SJSA1 (cell line): ENCODE measurements at places on chromosomes 1 and 21. TPM values are rescaled to one million over a fixed set of nuclear protein-coding genes. Genes with fewer than 3 reads are reported as not detected.

GRCh38 chr1:234397732-234398131 is 24.5 kb downstream of the COA6 start:
- no peaks in the 10 kb centered on the region; the same call in 1 of the 2 replicates for H3K4me1 ChIP-seq
- H3K27me3 ChIP-seq, result no peaks in the 10 kb centered on the region
- DNase-seq, result no peak

DNA sequence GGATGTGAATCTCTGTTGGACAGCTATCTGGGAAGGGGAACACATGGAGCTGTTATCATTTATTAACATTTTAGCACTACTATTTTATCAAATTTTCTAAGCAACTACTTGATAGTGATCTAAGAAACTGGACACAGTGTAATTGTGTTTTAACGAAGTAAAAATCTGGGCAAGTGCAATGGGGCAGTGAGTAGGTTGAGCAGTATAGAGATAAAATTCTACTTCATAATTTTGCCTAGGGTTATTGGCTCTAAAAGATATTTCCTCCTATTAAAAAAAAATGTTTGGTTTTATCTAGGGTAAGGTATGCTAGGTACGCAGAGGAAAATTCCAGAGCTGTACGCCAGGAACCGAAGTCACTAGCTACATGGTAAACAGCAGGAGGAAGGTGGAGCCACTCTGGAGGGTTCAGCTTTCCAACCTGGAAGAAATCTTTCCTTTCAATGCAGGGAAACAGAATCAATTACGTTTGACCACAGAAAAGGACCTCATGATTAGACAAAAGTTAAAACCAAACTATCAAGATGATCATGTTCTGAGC is 43.3 kb downstream of the BCAR3 start:
- peaks cover 86% of the 10 kb centered on the region for H3K36me3 ChIP-seq
- no peak overlapping the region for H3K4me3 ChIP-seq
- peaks cover 35% of the 10 kb centered on the region for H3K4me1 ChIP-seq

DNA sequence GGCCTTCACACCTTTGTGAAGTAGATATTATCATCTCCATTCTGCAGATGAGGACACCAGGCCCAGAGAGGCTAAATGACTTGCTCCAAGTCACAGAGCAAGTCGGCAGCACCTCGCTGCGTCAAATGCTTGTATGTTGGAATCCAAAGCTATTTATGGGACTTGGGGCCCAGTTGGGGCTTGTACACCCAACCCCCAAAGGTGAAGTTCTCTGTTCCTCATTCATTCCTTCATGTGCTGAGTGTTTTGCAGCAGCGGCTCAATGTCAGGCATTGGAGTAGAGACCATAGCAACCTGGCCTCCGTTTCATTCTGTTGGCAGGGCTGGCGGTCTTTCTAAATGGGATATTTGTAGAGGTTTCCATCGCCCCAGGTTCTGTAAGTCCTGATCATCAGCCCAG is 113.4 kb upstream of the SLC25A33 start:
- H3K36me3 ChIP-seq, result no peaks in the 10 kb centered on the region
- H3K4me3 ChIP-seq, result no peak overlapping the region
- H3K27me3 ChIP-seq, result no peaks in the 10 kb centered on the region; the same call in 1 of the 2 replicates
- DNase-seq, result no peak
- no peak overlapping the region for H3K27ac ChIP-seq

USH2A gene
- total RNA-seq, result not detected in 2 replicates

AGT gene
- total RNA-seq, result not detected in 2 replicates

DNA sequence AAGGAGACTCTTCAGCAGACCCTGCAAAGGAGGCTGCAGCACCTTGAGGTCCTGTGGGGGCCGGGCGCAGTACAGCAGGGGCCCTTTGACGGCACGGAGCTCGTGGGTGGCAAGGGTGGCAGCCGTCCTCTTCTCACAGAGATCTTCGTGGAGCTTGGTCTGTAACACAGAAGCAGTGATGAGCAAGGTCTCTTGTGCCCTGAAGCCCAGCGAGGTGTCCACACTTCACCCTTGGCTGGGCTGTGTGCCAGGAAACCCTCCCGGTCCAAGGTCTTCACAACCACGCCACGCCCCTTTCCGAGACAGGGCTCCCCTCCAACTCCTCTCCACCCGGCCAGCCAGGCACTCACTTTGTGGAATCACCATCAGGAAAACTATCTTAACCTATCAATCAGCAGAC is 11.3 kb downstream of the LRRC47 start:
- DNase-seq, result no peak
- H3K36me3 ChIP-seq, result peaks cover 84% of the 10 kb centered on the region
- no peaks in the 10 kb centered on the region for H3K4me1 ChIP-seq
- no peak overlapping the region for H3K4me3 ChIP-seq

MAP10 gene
- not detected in 2 replicates for total RNA-seq

DDX59 gene
- 16.5 and 24.2 TPM in 2 replicates for total RNA-seq

COA7 gene
- total RNA-seq, result 9.4 and 12.3 TPM in 2 replicates

- H3K27me3 ChIP-seq, result no peaks in the 10 kb centered on the region
- H3K4me3 ChIP-seq, result peak within 1 kb of the TSS; percentile 39
- DNase-seq, result peak; percentile 89
- peak within 1 kb of the TSS; percentile 67 for H3K27ac ChIP-seq
These were observed at the start of gene MACF1 for GRCh38 chr1:39204441-39205081. TSS of gene MACF1 (plus strand) at chr1:39204695. CDS start at chr1:39205023, 328 bp downstream.

DNA sequence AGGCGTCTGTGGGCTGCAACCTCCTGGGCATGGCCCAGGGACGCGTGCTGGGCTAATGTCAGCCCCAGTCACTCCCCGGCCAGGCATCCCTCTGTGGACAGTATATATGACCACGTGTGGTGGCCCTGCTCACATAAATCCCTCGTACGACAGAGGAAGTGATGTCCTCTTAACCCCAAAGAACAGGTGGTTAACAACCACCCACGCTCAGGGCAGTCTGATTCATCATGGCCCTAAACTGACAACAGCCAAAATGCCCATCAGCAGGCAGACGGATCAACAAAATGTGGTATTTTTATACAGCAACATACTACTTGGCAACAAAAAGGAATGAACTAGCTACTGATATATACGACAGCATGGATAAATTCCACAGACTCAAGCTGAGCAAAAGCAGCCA is 51.0 kb downstream of the ECE1 start:
- peaks cover 38% of the 10 kb centered on the region for H3K4me1 ChIP-seq
- DNase-seq, result no peak

- peaks cover 70% of the 10 kb centered on the region for H3K4me1 ChIP-seq
- DNase-seq, result no peak
- no peak overlapping the region for H3K27ac ChIP-seq
- no peak overlapping the region for H3K4me3 ChIP-seq
- H3K36me3 ChIP-seq, result peaks cover 78% of the 10 kb centered on the region
These were observed 17.1 kb upstream of the EDN2 start for GRCh38 chr1:41501581-41501980.

DNA sequence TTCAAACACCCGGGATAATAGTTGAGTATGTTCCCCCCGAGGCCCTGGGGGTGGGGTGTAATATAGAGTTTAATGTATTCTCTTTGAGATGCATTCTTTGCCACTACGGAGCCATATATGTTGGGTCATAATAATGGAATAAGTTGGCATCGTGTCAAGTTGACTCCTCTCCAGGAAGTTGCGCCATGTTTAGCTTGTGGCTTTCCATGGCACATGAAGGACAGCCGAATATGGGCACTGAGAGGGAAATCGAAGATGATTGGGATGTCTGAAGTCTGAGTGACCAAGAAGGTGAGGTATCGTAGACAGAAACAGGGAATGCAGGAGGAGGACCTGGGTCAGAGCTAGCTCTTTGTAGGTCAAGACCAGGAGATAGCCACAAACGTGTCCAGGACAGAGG is 92.6 kb downstream of the PAX7 start:
- H3K27ac ChIP-seq, result no peak overlapping the region
- H3K4me3 ChIP-seq, result no peak overlapping the region
- DNase-seq, result no peak
- H3K27me3 ChIP-seq, result peaks cover 81% of the 10 kb centered on the region

- H3K4me1 ChIP-seq, result peaks cover 9% of the 10 kb centered on the region
- DNase-seq, result peak; percentile 63
- H3K4me3 ChIP-seq, result no peak overlapping the region
- H3K36me3 ChIP-seq, result no peaks in the 10 kb centered on the region
These were observed 70.4 kb upstream of the TARDBP start for GRCh38 chr1:10941891-10942541.

PHF13 gene
- total RNA-seq, result 17.6 and 18.0 TPM in 2 replicates

DNA sequence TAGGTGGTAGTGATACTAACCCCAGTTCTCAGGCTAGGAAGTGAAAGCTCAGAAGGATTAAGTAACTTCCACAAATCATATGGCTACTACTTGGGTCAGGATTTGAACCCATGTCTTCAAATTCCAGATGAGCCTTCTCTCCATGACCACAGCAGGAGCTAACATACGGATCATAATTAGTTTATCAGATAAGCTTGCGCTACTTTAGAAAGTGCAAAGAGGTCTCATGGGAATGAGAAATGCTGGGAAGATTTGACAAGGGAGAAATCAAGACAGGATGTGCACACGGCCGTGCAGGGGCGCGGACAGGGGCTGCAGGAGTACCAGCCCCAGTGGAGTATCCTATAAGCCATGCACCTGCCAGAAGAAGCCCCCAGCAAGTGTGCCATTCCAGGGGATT is 5.2 kb downstream of the PLEKHA6 start:
- H3K36me3 ChIP-seq, result no peaks in the 10 kb centered on the region
- no peak overlapping the region for H3K4me3 ChIP-seq
- no peak for DNase-seq
- H3K27me3 ChIP-seq, result no peaks in the 10 kb centered on the region
- H3K4me1 ChIP-seq, result peaks cover 8% of the 10 kb centered on the region

- H3K27me3 ChIP-seq, result no peaks in the 10 kb centered on the region
- no peaks in the 10 kb centered on the region for H3K36me3 ChIP-seq
- H3K27ac ChIP-seq, result no peak overlapping the region
- peaks cover 60% of the 10 kb centered on the region for H3K4me1 ChIP-seq
These were observed 85.5 kb downstream of the VWA5B1 start for GRCh38 chr1:20376171-20376570.

DNA sequence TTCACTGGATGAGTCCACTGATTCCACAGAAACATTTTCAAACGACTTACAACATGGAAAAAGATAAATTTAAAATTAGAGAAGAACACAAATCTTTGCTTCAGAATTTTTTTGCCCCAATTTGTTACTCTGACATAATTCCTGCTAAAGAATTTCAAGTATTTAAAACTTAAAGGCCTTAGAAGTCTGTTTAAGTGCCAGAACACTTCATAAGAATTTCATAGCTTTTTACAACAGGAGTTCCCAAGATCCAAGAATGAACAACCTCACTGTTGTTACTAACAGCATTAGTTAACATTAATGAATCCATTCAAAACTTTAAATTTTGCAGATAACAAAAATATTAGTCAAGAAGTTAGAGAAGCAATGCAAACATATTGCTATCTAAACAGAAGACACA is 31.7 kb downstream of the ARHGAP29 start:
- no peak overlapping the region for H3K27ac ChIP-seq
- peaks cover 60% of the 10 kb centered on the region for H3K36me3 ChIP-seq
- H3K4me1 ChIP-seq, result no peaks in the 10 kb centered on the region
- no peaks in the 10 kb centered on the region for H3K27me3 ChIP-seq

CRNN gene
- 0.16 TPM in 1 of 2 replicates, not detected in the other for total RNA-seq

IL6R gene
- total RNA-seq, result 22.4 and 32.6 TPM in 2 replicates

MIXL1 gene
- total RNA-seq, result not detected in 2 replicates

MIB2 gene
- 34.4 and 44.8 TPM in 2 replicates for total RNA-seq

HFM1 gene
- total RNA-seq, result not detected in 2 replicates

- peaks cover 43% of the 10 kb centered on the region for H3K27me3 ChIP-seq
- DNase-seq, result no peak
- H3K27ac ChIP-seq, result no peak overlapping the region
- no peaks in the 10 kb centered on the region for H3K4me1 ChIP-seq
These were observed 1.8 kb upstream of the PGLYRP4 start for GRCh38 chr1:153350321-153350957.

- H3K4me3 ChIP-seq, result no peak overlapping the region
- H3K27ac ChIP-seq, result no peak overlapping the region
- no peaks in the 10 kb centered on the region for H3K36me3 ChIP-seq
- DNase-seq, result no peak
- H3K4me1 ChIP-seq, result no peaks in the 10 kb centered on the region
- H3K27me3 ChIP-seq, result no peaks in the 10 kb centered on the region
These were observed 83.1 kb upstream of the ZNF648 start for GRCh38 chr1:182144646-182145030.

- H3K4me1 ChIP-seq, result peaks cover 8% of the 10 kb centered on the region
- H3K4me3 ChIP-seq, result no peak within 1 kb of the TSS
- no peak for DNase-seq
- H3K27me3 ChIP-seq, result peaks cover 34% of the 10 kb centered on the region
- no peak within 1 kb of the TSS for H3K27ac ChIP-seq
These were observed at the start of gene NR5A2 for GRCh38 chr1:200027264-200027823. TSS of gene NR5A2 (plus strand) at chr1:200027710. CDS start at chr1:200027848, 138 bp downstream.

DNA sequence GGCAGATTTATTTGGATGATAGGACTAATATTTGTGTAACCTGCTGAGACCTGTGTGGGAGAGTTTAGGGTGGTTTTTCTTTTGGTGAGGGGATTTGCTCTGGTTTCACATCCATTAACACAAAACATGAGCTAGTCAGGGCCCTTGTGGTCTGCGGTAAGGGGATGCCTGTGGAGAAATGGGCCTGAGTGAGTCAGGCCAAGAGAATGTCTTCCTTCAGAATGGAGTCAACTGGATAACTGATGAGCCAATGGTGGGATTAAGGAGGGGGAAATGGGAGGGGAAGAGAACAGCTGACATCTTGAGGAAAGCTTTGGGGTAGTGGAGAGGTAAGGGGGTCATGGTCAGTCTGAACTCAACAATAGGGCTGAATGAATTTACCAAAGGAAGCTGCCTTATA is 13.9 kb downstream of the WNT2B start:
- H3K4me1 ChIP-seq, result peaks cover 60% of the 10 kb centered on the region
- peak; percentile 95 for DNase-seq
- H3K27me3 ChIP-seq, result no peaks in the 10 kb centered on the region

GRCh38 chr1:71232166-71232763 is 151.4 kb upstream of the ZRANB2 start:
- DNase-seq, result peak; percentile 73
- H3K27ac ChIP-seq, result peak overlapping the region; percentile 68
- H3K27me3 ChIP-seq, result no peaks in the 10 kb centered on the region
- no peak overlapping the region for H3K4me3 ChIP-seq
- H3K4me1 ChIP-seq, result peaks cover 35% of the 10 kb centered on the region

GRCh38 chr1:36889478-36890226 is 144.7 kb downstream of the GRIK3 start:
- no peaks in the 10 kb centered on the region for H3K36me3 ChIP-seq
- no peaks in the 10 kb centered on the region for H3K27me3 ChIP-seq
- no peaks in the 10 kb centered on the region for H3K4me1 ChIP-seq
- H3K4me3 ChIP-seq, result no peak overlapping the region
- peak; percentile 24 for DNase-seq
- no peak overlapping the region for H3K27ac ChIP-seq

DNA sequence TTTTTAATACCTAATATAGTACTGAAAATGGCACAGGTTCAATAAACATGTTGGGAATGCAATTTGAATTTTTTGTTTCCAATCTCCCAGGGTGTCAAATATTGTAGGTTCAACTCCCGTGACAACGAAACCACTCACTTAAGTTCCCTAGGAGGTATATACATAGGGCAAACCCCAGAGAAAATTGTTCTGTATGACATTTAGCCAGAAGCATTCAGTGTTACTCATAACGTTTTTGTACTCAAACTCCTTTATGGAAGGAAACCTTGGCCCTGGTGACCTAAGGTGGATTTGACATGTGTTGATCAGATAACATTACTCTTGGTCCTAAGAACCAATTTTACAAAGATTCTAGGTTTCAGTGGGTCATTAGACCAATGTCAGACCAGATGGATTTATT is 110.6 kb downstream of the USP25 start:
- H3K4me3 ChIP-seq, result no peak overlapping the region
- peaks cover 13% of the 10 kb centered on the region for H3K36me3 ChIP-seq
- no peak overlapping the region for H3K27ac ChIP-seq
- no peak for DNase-seq
- peaks cover 27% of the 10 kb centered on the region for H3K4me1 ChIP-seq

SIK1 gene
- total RNA-seq, result 5.3 and 9.1 TPM in 2 replicates

GRCh38 chr1:183821889-183822611 is 17.1 kb downstream of the RGL1 start:
- peaks cover 36% of the 10 kb centered on the region for H3K4me1 ChIP-seq
- peak; percentile 87 for DNase-seq
- no peaks in the 10 kb centered on the region for H3K36me3 ChIP-seq

- no peak for DNase-seq
- no peak overlapping the region for H3K27ac ChIP-seq
These were observed 14.4 kb upstream of the DIPK1A start for GRCh38 chr1:92975551-92976232.
